ENCODE measurements at places on chromosomes 12 and 14.
A peak's percentile ranks its signal among the peaks of the same experiment; 100 is the strongest.

- DNase-seq = no peak
Observed at GRCh38 chr14:104876251-104876699, 11.2 kb downstream of the CEP170B start.

- peak; percentile 57 for DNase-seq
Observed at GRCh38 chr14:52950410-52950897, 396 bp downstream of the FERMT2 start.

DNA sequence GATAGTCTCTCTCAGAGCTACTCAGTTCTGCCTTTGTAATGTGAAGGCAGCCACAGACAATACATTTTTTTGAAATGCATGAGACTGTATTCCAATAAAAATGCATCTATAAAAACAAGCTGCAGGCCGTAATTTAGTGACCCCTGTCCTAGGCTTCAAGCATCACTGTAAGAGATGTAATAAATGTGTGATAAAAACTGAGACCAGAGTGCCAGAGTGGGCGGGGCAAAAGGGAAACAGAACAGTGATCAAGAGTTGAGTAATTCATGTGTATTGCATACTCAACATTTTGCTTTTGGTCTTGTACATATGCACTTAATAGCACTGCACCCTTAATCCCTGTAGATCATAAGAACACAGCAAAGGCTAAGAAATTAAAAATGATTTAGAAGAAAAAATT is 743.5 kb downstream of the DIO2 start:
- no peak for DNase-seq

GRCh38 chr12:89907659-89908058 is 199.0 kb upstream of the ATP2B1 start:
- peak; percentile 37 for DNase-seq

DNA sequence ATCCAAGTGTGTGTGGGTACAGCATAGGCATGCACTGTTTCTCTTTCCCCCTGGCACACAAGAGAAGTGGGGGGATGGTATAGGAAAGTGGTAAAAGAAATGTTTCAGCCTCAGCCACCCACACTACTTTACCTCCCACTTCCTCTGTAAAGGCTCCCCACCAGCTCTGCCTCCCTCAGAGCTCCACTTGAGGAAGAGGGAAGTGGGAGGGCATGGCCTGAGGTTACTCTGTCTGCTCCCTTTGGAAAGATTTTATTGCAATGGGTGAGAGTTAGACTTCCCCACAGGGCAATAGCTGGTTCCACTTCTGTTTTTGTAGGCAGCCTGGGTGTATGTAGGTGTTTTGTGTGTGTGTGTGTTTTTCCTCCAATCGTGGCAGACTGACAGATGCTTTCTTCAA is 145.3 kb downstream of the SSPN start:
- no peak for DNase-seq

GRCh38 chr12:104519190-104520019 is 62.7 kb downstream of the CHST11 start:
- DNase-seq = no peak

GRCh38 chr14:55401751-55402150 is 9.9 kb downstream of the ATG14 start:
- DNase-seq = no peak

DNA sequence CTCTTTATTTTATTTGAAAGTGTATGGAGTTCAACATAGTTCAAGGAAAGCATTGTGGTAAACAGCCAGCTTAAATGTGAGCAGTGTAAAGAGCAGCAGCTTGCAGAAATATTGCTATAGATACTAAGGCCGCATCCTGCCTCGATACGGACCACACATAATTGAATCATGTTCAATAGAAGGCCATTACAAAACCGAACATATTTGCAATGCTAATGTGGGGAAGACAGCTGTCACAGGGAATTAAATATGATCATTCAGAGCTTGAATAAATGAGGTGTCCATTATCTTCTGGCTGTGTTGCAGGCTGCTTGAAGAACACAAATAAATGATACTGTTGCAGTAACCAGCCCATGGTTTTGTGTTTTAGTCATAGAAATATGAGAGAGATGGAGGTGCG is 173.2 kb downstream of the BRMS1L start:
- DNase-seq = no peak

Data from renal cortex interstitium (tissue), 15 donors.